ENCODE measurements at places on chromosomes 12 and 14. TPM values are rescaled to one million over a fixed set of nuclear protein-coding genes. Genes with fewer than 3 reads are reported as not detected.

- DNase-seq, result no peak
Measured at GRCh38 chr14:68840454-68840853, 47.6 kb upstream of the ZFP36L1 start.

DNA sequence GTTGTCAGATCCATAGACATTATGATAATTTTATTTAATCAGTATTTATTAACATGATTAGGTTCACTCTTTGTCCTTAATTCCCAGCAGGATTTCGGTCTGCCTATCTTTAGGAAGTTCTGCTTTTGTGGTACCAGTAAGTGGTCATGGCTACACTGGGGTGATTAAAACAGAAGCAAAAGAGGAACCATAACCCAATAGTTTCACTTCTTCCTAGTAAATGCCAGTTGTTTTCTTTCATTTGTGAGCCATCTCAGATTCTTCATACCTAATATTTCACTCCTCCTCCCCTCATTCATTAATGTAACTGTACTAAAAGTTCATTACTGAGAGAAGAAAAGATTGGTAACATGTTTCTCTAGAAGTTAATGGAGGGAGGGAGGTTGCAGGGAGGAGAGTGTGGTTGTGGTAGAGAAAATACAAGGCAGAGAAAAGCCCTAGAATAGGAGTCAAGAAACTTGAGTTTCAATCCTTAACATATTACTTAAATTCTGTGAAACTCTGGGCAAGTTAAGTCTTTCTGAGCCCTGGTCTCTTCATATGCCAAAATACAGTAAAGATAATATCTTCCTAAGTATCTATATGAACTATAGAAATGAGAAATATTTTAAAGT is 101.2 kb downstream of the PEBP1 start:
- DNase-seq, result no peak

Gene MYBPC1
- 398 TPM for total RNA-seq

- DNase-seq, result peak; percentile 2
Measured at GRCh38 chr12:99087278-99087677, 442.2 kb downstream of the APAF1 start.

DNA sequence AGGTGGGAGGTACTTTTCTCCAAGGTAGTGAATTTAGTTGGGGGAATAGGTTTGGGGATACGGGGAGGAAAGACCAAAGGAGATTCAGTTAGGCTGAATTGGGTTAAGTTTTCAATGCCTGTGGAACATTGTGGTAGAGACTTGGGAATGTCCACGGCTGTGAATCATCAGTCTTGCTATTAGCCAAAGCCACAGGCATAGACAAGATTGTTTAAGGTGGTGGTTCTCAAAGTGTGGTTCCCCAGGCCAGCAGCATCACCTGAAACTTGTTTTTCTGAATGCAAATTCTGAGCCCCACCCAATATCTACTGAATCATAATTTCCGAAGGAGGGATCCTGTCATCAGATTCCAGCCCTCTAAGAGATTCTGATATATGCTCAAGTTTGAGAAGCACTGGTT is 316.2 kb downstream of the EGLN3 start:
- no peak for DNase-seq

GRCh38 chr14:101734246-101734847 is 27.2 kb upstream of the PPP2R5C start:
- DNase-seq, result no peak

Gene AQP6
- 0.20 TPM for total RNA-seq

- DNase-seq, result no peak
Measured at GRCh38 chr12:71599210-71599609, 64.4 kb downstream of the ZFC3H1 start.

Gene ATP6V1D
- total RNA-seq, result 84.3 TPM

DNA sequence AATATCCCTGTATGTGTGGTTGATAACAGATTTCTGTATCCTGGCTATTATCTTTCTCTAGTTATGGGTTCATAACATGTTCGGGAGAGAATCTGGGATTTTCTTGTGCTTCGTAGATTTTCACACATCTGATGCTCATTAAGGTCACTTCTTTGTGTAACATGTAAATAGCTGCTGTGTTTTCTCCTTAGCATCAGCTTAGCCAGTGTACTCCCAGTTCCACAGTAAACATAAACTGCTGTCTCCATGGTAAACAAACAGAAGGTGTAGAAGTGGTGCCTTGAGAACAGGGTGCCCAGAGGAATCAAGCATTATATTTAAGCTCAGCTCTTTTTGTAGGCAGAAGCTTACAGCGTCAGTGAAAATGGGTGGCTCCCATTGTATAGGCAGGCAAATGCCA is 88.0 kb downstream of the ANO6 start:
- no peak for DNase-seq

DNA sequence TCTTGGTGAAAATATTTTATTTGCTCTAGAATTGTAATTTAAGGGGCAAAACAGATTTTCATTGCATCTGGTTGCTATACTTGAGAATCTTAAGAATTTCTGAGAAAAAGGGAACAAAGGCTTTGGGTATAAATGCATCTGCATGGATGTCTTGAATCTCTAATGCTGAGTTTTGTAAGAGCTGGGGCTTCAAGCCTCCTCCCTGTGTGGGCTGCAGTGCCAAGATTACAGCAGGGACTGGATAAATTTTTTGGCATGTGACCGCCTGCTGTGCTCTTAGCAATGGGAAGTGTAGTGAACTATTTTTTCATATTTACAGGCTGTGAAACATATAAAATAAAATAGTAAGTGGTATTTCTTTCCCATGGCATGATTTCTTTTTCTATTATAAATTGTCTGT is 70.0 kb downstream of the SLC38A6 start:
- DNase-seq, result peak; percentile 33

DNA sequence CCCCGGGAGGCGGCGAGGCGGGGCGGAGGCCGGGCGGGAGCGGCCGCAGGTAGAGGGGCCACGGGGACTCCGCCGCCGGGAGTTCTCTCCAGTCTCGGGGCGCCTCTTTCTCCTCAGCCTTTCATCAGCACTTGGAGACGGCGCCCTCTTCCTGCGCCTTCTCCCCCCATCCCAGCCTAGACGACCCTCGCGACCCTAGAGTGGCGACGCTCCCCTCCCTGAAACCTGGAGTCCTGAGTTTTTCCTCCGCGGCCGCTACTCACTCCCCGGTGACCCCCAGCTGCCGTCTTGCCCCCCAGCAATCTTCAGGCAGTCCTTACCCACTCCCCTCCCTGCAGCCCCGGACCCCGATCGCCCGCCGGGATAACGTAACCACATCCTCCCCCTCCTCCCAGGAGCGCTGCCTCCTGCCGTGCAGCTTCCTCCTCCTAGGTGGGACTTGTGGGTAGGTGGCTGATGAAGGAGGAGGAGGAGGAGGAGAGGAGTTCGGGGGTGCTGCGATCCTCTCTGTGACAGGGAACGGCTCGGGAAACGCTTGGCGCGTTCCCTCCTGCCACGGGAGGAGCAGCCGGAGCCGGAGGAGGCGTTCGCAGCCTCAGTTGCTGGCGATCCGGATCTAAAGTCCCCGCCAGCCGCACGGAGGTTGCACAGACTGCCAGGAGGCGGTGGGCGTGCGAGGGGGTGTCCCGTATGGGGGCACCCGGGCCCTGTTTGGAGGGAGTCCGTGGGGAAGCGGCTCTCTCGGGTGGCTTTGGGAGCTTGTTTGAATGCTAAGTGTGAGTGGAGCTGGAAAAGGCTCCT is 891 bp downstream of the PLEKHA5 start:
- DNase-seq, result peak; percentile 41

Gene GALNT16
- 18.1 TPM for total RNA-seq

DNA sequence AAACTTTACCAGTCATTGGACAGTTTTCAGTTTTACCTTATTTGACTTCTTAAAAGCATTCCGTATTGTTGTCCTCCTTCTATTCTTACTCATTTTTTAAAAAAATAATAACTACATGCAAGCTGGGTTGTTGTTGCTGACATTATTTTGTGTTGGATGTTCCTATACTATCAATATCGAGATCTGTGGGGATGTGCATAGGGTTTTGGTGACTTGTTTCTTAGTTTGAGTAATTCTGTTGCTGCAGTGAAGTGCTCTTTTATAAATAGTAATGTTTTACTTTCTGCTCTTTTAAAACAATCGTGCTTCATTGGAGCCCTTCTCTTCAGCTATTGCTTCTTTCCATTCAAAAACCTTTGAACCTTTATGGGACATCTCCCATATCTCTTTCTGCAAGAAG is 79.4 kb downstream of the METTL25 start:
- DNase-seq, result no peak

DNA sequence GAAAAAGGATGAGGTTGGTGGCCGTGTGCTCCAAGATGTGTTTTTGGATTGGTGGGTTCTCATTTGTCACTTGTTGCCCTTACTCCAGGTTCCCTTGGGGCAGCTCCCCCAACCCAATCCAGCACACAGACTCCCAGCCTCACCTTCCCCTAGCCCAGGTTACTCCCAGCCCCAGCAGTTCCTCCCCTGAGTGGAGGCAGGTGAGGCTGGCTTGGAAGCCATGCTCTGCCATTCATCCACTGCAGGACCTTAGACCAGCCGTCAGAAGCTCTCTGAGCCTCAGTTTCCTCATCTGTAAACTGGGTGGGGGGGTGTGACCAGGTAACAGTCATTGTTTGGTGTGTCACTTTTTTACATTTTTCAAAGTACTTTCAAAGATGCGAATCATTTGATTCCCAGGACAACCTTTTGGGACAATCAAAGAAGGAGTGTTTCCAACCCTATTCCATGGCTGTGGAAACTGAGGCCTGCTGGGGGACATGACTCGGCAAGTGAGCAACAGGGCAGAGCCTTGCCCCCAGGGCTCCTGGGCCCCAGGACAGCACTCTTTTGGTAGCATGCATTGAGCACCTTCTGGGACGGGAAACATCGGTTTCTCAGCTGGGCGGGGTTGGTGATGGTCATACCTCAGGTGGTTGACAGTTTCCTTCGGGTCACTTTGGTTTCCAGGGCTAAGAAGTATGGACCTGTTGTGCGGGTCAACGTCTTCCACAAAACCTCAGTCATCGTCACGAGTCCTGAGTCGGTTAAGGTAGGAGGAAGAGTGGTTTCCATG is 7.2 kb downstream of the CYP46A1 start:
- DNase-seq, result no peak

GRCh38 chr14:80787876-80788275 is 153.7 kb downstream of the CEP128 start:
- DNase-seq, result no peak

DNA sequence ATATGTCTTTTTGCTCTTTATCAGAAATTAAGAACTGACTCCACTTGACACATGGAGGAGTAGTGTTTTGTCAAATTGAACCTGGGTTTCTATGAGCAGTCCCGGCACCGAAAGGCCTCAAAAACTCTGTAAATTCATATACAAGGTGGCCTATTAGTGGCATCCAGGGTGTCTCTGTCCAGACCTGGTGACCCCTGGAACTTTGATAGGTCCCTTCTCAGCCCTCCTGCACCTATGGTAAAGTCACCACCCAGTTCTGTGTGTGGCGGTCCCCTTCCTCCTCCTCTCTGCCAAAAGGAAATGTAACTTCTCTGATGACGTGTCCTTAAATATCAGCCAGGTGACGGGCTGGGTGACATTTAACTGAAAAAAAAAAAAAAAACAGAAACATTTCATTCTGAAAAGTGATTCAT is 204.0 kb upstream of the FOXN3 start:
- DNase-seq, result no peak

DNA sequence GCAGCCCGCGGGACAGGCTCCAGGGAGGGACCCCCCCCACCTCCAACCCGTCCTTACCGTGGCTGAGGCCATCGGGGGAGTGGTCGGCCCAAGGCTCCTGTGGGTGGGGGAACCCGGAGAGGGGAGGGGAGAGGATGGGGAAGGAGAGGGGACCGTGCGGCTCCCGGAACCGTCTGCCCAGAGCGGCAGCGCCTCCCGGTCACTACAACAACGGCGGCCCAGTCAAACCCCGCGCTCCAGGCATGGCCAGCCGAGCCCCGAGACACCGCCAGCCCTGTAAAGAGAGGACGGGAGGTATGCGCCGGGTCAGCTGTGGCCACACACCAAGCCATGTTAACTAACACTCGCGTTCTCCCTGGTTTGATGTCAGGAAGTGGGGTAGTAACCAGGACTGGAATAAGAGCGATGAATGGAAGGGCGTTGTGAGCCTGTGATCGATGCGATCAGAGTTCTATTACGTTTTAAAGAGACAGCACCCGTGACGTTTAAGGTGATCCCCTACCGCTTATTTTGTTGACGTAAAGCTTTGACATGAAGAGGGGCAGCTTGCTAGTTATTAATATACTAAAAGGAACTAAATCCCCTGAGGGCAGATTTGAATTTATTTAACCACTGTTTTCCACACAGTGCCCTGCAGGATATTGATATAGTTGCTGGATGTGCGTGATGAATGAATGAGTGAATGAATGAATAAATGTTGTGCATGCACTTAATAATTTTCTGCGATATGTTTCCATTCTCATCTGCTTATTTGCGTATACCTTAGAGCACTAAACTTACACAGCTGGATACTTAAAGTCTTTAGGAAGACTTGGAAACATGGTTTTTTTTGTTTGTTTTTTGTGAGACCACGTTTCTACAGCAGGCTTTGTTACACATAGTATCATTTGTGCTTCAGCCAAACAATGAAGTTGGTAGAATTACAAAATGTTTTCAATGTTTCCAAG is at the start of gene POC1B:
TSS of gene POC1B (minus strand) at position 224 of the 947 bp plus-strand sequence. CDS start at position 72, 152 bp downstream.
- peak; percentile 88 for DNase-seq

- DNase-seq, result no peak
Measured at GRCh38 chr14:30757082-30757481, 117.3 kb upstream of the COCH start.

DNA sequence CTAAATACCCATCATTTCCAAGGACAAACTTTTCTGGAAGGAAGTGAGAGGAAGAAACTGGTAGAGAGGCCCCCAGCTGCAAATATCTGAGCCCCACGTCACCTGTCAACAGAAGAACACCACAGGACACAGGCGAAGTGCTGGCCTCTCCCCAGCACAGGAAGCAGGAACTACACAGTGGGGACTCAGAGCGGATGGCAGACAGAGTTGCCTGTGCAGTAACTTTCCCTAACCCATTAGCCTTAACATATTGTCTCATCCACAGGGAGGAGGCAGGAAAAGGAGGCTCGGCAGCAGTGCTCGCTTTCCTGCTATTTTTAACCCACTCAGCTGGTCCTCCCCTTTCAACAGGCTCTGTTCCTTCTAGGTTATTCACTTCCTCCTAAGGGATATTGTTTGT is 111.5 kb upstream of the TMPO start:
- no peak for DNase-seq

All from skin of body (tissue), 3 donors.